ENCODE measurements at places on chromosomes 4 and X. TPM values are rescaled to one million over a fixed set of nuclear protein-coding genes. Genes with fewer than 3 reads are reported as not detected.

DNA sequence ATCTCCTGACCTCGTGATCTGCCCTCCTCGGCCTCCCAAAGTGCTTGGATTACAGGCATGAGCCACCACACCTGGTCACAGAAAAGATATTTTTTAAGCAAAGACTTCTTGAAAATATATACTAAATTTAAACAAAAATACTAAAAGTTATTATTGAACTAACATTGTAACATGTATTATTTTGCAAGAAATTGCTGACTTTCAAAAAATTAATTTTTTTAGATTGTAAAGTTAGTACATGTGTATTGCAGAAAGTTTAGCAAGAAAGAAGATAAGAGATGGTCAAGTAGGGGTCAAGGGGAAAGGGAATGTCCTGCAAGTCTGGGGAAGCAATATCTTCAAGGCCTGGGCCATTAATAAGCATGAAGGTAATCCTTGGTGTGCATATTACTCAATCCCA, 54.3 kb upstream of the HPGDS start:
- H3K36me3 ChIP-seq: no peaks in the 10 kb centered on the region
- peaks cover under 1% of the 10 kb centered on the region for H3K27me3 ChIP-seq
- no peak overlapping the region for H3K4me3 ChIP-seq
- no peak overlapping the region for H3K27ac ChIP-seq
- no peaks in the 10 kb centered on the region for H3K4me1 ChIP-seq

MAGIX gene
- total RNA-seq: 1.2 TPM

TMEM144 gene
- total RNA-seq: 5.6 TPM

DNA sequence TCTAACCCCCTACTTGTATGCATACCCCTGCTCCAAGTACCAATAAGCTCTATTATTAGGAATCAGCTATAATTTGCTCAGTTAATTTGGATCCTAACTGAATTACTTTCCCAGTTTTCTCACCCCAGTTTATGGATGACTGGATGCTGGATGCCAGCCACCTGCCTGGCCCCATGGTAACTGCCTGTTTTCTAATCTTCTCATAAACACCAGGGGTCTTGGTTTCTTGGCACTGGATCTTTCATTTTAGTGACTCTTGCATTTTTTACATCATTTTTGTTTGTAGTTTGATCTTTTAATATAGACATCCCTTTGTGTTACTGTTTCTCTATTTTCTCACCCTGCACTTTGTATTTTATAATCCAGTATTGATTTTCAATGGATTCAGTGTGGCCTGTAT, 246.8 kb downstream of the ADGRL3 start:
- no peak for DNase-seq
- peaks cover 5% of the 10 kb centered on the region for H3K4me1 ChIP-seq
- H3K27me3 ChIP-seq: no peaks in the 10 kb centered on the region
- H3K36me3 ChIP-seq: no peaks in the 10 kb centered on the region
- H3K27ac ChIP-seq: no peak overlapping the region

DNA sequence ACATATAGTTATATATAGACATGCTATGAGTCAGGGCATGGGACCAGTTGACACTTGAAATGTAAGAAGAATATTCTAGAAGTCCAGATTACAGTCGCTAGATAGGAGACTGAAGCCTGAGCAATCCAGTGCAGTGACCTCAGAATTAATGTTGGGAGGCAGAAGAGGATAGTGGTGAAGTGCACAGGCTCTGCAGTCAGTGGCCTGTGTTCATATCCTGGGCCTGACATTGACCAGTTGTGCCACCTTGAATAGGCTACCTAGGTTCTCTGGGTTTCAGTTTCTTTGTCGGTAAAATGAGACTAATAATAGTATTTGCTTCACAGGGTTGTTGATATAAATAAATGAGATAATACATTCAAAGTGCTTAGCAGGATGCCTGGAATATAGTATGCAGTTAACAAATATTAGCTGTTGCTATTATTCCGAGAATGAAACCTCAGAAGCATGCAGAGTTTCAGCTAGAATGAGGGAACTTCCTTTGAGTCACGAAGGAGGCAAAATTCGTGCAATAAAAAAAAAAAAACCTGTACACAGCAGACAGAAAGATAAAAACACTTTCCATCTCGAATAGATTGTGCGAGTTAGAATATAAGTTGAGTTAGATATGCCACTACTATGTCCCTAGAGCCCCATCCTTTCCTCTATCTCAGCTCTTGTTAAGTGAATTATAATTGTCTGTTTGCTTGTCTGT, 4.0 kb upstream of the SH2D1A start:
- no peaks in the 10 kb centered on the region for H3K4me1 ChIP-seq
- H3K27ac ChIP-seq: no peak overlapping the region
- no peak overlapping the region for H3K4me3 ChIP-seq
- no peak for DNase-seq
- H3K27me3 ChIP-seq: no peaks in the 10 kb centered on the region
- H3K36me3 ChIP-seq: no peaks in the 10 kb centered on the region

DNA sequence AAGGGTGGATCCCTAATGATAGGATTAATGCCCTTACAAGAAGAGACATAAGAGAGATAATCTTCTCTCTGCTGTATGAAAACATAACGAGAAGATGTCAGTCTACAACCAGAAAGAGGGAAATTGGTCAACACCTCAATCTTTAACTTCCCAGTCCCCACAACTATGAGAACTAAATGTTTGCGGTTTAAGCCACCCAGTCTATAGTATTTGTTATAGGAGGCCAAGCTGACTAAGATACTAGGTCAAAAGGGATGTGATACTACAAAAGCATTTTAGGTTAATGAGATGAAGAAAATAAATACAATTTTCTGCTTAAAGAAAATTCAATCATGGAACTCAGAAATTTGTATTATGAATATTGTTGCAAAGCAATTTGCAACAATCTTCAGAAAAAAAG, 55.4 kb upstream of the LHFPL1 start:
- no peak overlapping the region for H3K4me3 ChIP-seq
- H3K27ac ChIP-seq: no peak overlapping the region
- DNase-seq: no peak
- H3K36me3 ChIP-seq: no peaks in the 10 kb centered on the region
- no peaks in the 10 kb centered on the region for H3K27me3 ChIP-seq
- H3K4me1 ChIP-seq: no peaks in the 10 kb centered on the region

GRCh38 chrX:134294548-134294947, 57.6 kb downstream of the CCDC160 start:
- no peak for DNase-seq
- no peak overlapping the region for H3K27ac ChIP-seq
- no peaks in the 10 kb centered on the region for H3K27me3 ChIP-seq

- no peaks in the 10 kb centered on the region for H3K4me1 ChIP-seq
- no peak for DNase-seq
- no peaks in the 10 kb centered on the region for H3K36me3 ChIP-seq
- no peak overlapping the region for H3K27ac ChIP-seq
- no peaks in the 10 kb centered on the region for H3K27me3 ChIP-seq
Measured at GRCh38 chr4:151796106-151796505, 35.3 kb upstream of the GATB start.

- no peak overlapping the region for H3K4me3 ChIP-seq
- no peaks in the 10 kb centered on the region for H3K36me3 ChIP-seq
- H3K27me3 ChIP-seq: no peaks in the 10 kb centered on the region
- H3K4me1 ChIP-seq: no peaks in the 10 kb centered on the region
Measured at GRCh38 chrX:19658030-19658429, 142.7 kb upstream of the MAP3K15 start.

DNA sequence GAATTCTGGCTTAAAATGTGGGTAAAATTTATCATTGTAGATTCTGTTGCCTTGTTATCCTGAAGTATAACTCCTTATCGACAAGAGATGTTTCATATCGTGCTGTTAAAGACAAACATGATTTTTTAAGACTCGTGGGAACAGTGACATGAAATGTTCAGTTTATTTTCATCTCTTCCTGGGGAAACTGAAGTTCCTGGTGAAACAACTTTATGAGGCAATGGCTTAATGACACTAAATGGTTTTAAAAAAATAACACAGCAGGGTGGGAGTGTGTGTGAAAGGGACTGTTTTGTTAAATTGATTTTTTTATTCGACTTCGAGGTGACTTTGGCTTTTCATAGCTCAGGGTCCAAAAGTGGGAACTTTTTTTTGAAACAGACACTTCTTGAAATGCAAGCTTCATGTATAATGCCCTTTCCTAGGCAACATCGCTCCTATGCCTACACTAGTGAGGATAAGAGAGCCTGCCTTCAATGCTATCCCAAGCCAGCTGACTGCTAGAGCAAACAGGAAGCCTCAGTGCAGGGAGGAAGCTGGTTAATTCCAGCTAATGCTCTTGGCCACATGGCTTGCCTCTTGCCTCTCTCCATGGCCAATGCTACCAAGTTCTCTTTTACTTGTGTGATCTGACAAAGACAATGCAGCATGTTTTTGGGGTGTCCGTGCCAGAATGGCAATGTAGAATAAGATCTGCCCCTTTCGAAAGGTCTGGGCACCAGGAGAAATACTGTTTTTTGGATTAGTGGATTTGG, 80.9 kb upstream of the PLAC1 start:
- H3K4me1 ChIP-seq: peaks cover 6% of the 10 kb centered on the region
- no peak overlapping the region for H3K4me3 ChIP-seq
- no peak for DNase-seq
- H3K27ac ChIP-seq: no peak overlapping the region

CXCL11 gene
- total RNA-seq: 5.8 TPM

PDLIM3 gene
- 30.7 TPM for total RNA-seq

DNA sequence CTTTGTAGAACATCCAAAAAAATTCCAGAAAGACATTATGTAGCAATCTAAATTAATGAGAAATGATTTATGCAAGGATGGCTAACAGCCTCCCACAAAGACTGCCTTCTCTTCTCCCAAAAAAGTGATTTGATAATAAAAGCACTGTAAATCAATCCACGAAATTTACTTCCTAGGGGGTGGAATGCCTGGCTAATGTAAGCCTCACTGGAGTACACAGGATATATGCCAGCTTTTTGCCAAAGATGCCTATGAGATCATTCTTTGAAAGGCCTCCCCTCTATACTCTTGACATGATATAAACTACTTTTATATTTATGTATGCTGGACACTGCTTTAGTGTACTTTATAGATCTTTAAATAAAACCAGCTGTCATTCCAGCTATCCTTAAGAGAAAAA, 211.1 kb downstream of the ADAMTS3 start:
- DNase-seq: no peak
- no peaks in the 10 kb centered on the region for H3K4me1 ChIP-seq
- H3K27ac ChIP-seq: no peak overlapping the region
- no peaks in the 10 kb centered on the region for H3K27me3 ChIP-seq
- H3K4me3 ChIP-seq: no peak overlapping the region

FRYL gene
- total RNA-seq: 70.0 TPM

- H3K4me1 ChIP-seq: no peaks in the 10 kb centered on the region
- H3K4me3 ChIP-seq: no peak overlapping the region
- no peak overlapping the region for H3K27ac ChIP-seq
- H3K27me3 ChIP-seq: no peaks in the 10 kb centered on the region
- no peaks in the 10 kb centered on the region for H3K36me3 ChIP-seq
- no peak for DNase-seq
Measured at GRCh38 chrX:1072637-1073377, 139.6 kb downstream of the CRLF2 start.

WDR19 gene
- 18.0 TPM for total RNA-seq

SSX1 gene
- total RNA-seq: not detected

TMEM35A gene
- total RNA-seq: 0.89 TPM

GRCh38 chr4:11397146-11397545, 31.5 kb downstream of the HS3ST1 start:
- H3K27ac ChIP-seq: no peak overlapping the region
- H3K4me3 ChIP-seq: no peak overlapping the region
- H3K36me3 ChIP-seq: no peaks in the 10 kb centered on the region
- no peaks in the 10 kb centered on the region for H3K27me3 ChIP-seq
- DNase-seq: no peak

SSX2 gene
- total RNA-seq: not detected

GRCh38 chr4:136650541-136651277, 881.6 kb downstream of the PCDH18 start:
- peak overlapping the region; percentile 49 for H3K27ac ChIP-seq
- H3K4me3 ChIP-seq: no peak overlapping the region

SHROOM4 gene
- total RNA-seq: 7.0 TPM

DNA sequence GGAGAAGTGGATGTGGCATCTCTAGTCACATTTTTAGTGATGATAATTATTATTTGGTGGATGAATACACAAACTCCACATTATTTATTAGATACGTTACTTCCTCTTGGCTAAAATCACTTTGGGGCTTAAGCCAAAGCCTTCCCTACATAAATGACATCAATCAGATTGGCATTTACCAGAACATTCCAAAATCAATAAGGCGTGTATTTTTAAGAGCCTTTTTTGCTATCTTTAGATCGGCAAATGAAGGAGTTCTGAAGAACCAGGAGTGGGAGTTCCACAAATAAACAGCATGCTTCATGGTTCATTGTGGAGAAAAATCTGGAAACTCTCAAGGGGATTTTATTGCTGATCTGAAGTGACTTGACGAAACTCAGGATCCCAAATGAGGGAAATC, 89.7 kb downstream of the AMELX start:
- no peaks in the 10 kb centered on the region for H3K36me3 ChIP-seq
- no peak overlapping the region for H3K4me3 ChIP-seq
- no peak overlapping the region for H3K27ac ChIP-seq
- peaks cover 5% of the 10 kb centered on the region for H3K4me1 ChIP-seq
- no peaks in the 10 kb centered on the region for H3K27me3 ChIP-seq

DNA sequence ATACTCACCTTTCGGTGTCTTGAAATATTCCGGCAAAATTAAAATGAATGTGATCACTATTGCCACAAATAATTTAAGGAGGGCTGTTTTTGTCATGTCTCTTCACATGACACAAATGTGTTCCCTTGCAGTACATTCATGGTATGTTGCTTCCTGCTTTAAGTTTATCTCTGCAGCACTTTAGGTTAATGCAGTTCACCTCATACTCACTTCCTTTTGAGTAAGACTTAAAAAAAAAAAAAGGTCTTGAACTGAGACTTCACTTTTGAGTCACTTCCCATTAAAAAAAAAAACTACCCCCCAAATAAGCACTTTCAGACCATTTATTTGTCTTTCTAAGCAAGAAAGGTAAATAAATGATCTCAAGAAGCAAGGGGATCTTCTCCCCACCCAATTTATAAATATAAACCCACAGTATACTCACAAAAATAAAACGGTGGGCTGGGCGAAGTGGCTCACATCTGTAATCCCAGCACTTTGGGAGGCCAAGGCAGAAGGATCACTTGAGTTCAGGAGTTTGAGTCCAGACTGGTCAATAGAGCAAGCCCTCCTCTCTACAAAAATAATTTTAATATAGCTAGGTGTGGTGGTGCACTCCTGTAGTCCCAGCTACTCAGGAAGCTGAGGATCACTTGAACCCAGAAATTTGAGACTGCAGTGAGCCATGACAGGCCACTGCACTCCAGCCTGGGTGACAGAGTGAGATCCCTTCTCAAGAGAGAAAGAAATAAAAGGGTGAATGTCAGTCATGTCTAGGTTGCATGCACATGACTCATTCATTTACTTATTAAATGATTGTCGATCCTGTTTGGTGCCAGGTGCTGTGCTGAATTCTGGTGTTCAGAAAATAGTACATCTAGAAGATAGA, at the start of gene TMEM156:
TMEM156 (minus strand) TSS at position 192 of the 868 bp plus-strand sequence; CDS start at position 96, 96 bp downstream.
- H3K4me1 ChIP-seq: peaks cover 35% of the 10 kb centered on the region
- H3K27ac ChIP-seq: peak within 1 kb of the TSS; percentile 43
- H3K27me3 ChIP-seq: no peaks in the 10 kb centered on the region
- no peak for DNase-seq
- no peak within 1 kb of the TSS for H3K4me3 ChIP-seq

STPG2 gene
- not detected for total RNA-seq
